ENCODE measurements at places on chromosomes 4 and X.

GRCh38 chrX:11397680-11398079 lies 104.5 kb downstream of the AMELX start:
- DNase-seq = no peak

- no peak for DNase-seq
Observed at GRCh38 chrX:71556036-71556435, 22.2 kb upstream of the GCNA start.

DNA sequence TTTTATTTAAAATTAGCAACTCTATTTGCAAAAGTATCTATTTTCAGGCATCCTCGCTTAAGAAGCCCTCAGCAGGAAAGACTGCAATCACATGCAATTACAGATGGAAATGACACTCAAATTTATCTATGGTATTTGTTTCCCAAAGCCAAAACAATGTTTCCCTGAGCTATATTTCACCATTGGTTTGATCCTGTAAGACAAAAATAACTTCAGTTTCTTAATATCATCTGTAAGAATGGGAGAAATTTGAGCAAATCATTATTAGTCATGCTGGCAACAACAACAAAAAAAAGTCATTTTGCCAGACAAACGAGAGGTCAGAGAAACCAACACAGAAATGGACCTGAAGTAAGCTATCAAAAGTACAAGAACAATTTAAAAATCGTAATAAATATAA lies 204.1 kb downstream of the NR3C2 start:
- no peak for DNase-seq

DNA sequence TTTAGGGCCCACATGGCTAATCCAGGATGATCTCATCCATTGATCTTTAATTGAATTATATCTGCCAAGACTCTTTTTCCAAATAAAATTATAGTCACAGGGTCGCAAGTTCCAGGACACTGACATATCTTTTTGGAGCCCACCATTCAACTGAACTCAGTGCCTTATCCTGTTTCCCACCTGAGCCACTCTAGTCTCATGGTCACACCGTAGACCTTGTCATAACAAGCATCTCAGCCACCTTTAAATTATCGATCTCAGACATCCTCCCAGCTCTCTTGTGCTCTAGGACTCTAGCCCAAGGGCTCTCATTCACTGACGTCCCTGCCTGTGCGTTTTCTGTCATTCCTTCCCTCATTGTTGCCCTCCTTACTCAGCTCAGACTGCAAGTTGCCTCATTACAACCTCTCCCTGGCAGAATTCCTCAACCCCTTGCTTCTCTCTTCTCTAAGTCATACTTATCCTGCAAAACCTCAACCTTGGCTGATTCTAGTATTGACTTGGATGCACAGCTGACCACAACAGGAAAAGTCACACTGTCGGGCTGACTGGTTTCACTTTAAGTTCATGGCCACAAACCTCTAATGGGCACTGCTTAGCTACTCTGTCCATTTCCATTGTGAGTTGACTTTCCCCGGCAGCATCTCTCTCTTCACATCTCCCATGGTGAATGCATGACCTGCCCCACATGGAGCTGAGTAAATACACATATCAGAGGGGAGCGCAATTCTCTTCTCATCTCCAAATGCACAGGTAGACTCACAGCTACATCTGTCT lies 91.0 kb upstream of the TRIM2 start:
- DNase-seq = peak; percentile 53

- no peak for DNase-seq
Observed at GRCh38 chr4:168636506-168637196, 139.8 kb downstream of the PALLD start.

GRCh38 chr4:41413670-41414411 lies 124.1 kb upstream of the LIMCH1 start:
- DNase-seq = no peak

DNA sequence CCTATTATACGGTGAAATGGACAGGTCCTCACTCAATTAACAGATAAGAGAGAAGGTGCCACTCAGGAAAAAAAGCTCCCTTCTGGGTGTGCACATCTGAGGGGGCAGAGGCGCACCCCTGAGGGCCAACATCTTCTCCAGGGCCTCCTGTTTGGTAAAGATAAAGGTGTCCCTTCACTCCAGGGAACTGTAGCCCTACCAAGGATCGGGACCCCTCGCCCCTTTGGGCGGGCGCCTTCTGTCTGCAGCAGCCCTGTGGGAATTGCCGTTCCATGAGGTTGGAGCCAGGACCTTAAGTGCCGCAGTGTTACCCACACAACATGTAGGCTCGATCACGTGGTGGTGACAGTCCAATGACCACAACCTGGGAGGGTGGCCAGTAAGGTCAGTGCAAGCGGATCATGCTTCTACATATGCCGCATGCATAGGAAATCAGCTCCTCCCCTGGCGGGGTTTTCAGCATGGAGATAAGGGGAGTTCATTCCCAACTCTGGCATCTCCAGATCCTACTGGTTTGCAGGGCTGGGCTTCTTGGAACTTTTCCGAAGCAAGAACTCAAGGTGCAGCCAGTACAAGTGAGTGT lies 253.3 kb downstream of the EVC2 start:
- DNase-seq = no peak

- no peak for DNase-seq
Observed at GRCh38 chr4:17476853-17477252, 35.0 kb downstream of the QDPR start.

DNA sequence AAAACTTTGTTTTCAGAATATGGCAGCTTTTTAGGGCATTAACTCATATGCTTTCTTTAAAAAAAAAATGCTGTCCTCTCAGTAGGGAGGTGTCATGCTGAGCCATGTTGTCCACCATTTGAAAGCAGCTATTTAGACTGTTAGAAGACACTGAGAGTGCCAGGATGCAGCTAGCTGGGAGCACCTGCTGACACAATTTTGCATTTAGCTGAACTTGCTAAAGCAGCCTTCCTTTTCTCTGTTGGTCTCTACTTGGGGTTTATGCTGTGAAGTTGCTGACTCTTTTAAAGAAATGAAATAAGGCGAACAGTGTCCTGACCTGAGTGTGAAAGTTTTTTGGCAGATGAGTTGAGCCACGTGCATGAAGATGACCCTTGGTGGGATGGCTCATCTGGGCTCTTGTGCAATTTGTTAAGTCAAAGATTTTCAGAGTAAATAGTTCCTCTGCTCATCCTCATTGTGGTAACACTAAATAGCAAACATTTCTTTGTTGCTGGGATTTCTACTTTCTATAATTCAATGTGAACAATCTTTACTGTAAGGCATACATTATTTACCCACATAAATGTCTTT lies 64.5 kb downstream of the CDS1 start:
- DNase-seq = no peak

GRCh38 chrX:115018944-115019343 lies 1.5 kb upstream of the IL13RA2 start:
- DNase-seq = no peak

DNA sequence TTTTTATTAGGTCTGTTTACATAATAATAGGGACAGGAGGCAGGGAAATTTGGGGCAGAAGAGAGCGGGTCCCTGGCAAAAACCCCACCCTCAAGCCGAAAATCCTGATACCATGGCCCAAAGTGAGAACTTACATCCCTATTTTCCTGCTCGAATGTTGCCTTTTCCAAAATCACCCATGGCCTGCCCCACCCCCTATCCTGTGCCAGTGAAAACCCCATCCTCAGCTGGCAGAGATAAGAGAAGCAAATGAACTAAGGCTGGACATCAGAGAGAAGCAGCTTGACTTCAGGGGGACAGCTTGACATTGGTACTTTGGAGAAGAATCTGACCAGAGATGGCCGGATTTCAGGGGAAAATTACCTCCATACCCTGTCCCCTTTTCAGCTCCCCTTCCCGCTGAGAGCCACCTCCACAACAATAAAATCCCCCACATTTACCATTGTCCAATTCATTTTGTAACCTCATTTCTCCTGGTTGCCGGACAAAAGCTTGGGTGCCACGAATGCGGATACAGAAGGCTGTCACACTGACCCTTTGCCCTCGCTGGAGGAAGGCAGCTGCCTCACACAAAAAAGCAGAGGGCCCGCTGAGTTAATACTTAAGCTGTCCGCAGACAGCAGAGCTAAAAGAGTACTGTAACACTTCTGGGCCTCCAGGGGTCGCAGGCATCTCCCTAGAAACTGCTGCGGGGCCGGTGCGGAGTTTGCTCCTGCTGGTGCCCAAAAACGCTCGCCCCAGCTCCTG lies 196.2 kb downstream of the SNCA start:
- no peak for DNase-seq

- no peak for DNase-seq
Observed at GRCh38 chr4:154364066-154364845, 127.3 kb downstream of the DCHS2 start.

- no peak for DNase-seq
Observed at GRCh38 chr4:147334478-147334877, 146.4 kb upstream of the EDNRA start.

GRCh38 chrX:39059866-39060265 lies 258.6 kb downstream of the MID1IP1 start:
- no peak for DNase-seq

DNA sequence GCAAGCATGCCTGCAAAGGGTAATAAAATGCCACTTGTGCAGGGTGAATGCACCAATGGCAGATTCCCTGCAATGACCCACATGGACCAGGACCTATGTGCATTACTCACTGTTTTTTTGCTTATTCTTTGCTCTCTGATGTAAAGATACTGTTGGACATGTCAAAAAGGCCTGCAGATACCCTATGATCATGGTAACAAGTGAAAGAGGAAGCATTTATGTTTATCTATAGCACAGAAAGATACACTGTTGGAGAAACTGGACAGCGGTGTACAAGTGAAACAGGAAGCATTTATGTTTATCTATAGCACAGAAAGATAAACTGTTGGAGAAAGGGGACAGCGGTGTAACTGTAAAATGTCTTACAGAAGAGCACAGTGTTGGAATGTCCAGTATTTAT lies 127.5 kb downstream of the PAPSS1 start:
- no peak for DNase-seq

GRCh38 chr4:48596336-48596735 lies 106.3 kb downstream of the ZAR1 start:
- DNase-seq = no peak

- DNase-seq = no peak
Observed at GRCh38 chr4:88257726-88258125, 26.6 kb downstream of the PPM1K start.

DNA sequence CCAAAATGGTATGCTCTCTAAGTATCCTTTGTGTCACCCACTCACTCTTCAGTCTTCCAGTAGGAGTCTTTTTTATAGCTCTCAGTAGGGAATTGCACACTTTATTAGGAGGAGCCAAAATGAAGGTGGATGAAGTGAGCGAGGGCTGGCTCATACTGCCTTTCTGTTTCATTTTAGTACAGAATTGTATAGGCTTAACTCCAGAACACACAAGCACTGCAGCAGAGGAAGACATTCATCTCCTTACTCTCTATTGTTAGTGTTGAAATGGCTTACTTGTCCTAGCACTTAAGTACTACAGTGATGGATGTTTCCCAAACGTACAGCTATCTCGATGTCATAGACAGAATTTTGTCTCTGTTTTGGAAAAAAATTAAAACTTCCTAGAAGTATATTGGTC lies 327.3 kb upstream of the ATOH1 start:
- no peak for DNase-seq

GRCh38 chr4:85548841-85549240 lies 73.9 kb downstream of the ARHGAP24 start:
- no peak for DNase-seq

GRCh38 chr4:176735300-176735699 lies 57.4 kb downstream of the VEGFC start:
- no peak for DNase-seq

- no peak for DNase-seq
Observed at GRCh38 chr4:26916195-26916594, 55.6 kb downstream of the STIM2 start.

GRCh38 chr4:175378372-175378771 lies 433.7 kb downstream of the GPM6A start:
- no peak for DNase-seq

- DNase-seq = no peak
Observed at GRCh38 chrX:85024044-85024443, 20.4 kb downstream of the APOOL start.

- no peak for DNase-seq
Observed at GRCh38 chr4:79862821-79863220, 210.2 kb downstream of the ANTXR2 start.

DNA sequence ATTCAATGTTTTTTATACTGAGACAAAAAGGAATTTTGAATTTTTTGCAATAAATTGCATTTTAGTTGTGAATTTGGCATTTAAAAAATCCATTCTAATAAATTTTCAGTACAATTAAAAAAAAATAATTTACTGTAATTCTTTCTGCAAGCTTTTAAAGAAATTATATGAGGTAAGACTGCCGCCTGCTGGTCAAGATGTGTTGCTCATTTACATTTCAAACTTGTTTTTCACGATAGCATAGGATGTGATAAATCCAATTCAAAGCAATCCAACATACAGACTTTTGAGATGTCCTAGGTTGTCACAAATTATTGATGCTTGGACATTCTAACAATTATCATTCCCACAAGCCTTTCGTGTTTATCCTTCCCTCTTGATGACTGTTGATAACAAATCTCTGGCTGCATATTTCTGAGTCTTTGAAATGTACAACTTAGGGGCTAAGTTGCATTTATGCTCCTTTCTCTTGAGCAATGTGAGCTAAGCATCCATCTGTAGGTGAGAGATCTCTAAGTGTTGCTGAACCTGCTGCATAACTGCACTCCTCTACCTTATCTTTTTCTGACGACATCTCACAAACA lies 21.7 kb upstream of the MFAP3L start:
- DNase-seq = peak; percentile 73

- DNase-seq = no peak
Observed at GRCh38 chr4:146814750-146815149, 130.9 kb downstream of the TTC29 start.

DNA sequence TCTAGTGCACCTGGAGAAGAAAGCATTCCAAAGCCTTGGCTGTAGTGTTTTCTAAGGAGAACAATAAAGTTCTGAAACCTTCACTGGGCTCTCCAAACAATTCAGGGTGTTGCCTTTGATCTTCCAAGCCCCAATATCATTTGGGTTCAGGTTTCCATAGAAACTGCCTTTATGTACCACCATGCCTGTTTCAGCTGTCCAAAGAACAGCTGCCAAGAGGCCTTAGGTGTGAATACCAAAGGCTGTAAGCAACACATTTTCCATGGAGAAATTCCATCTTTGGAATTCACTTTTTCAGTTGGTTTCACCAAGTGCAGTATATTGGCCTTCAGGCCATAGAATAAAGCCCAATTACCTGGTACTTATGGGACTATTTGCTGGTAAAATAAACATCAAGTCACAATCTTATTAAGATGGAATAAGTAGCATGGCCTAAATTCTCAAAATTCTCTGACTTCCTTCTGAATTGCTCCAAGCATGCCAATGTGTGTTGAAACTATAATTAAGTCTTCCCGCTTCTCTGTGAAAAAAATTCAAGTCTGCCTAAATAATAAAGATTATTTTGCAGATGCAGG lies 61.9 kb downstream of the COX18 start:
- DNase-seq = no peak

All from activated CD8-positive, alpha-beta memory T cell treated with anti-CD3 and anti-CD28 coated beads for 24 hours (primary cell).